ENCODE measurements at places on chromosomes 6 and 20. TPM values are rescaled to one million over a fixed set of nuclear protein-coding genes. Genes with fewer than 3 reads are reported as not detected.
A peak's percentile ranks its signal among the peaks of the same experiment; 100 is the strongest.

DNA sequence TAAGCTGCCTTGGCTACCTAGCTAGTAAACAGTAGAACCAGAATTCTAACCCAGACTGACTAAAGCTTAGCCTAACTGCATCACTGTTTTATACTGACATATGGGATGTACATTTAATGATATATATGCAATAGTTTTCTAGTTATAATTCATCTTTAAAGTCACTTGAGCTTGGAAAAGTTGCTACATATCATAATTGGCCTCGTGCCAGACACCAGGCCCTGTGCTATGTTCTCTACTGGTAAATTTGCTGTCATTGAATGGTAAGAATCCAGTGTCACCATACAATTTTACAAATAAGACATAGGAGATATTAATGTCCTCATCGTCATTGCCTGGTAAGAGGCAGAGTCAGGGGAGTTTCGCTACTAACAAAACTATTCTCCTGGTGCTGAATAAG lies 396.8 kb downstream of the CDKAL1 start:
- no peak overlapping the region for H3K4me3 ChIP-seq
- H3K27ac ChIP-seq: no peak overlapping the region
- peaks cover 13% of the 10 kb centered on the region for H3K4me1 ChIP-seq
- no peaks in the 10 kb centered on the region for H3K27me3 ChIP-seq
- no peak for DNase-seq

- no peak overlapping the region for H3K27ac ChIP-seq
- no peaks in the 10 kb centered on the region for H3K4me1 ChIP-seq
- DNase-seq: no peak
- H3K4me3 ChIP-seq: no peak overlapping the region
These were observed 4.3 kb downstream of the MYT1 start for GRCh38 chr20:64168381-64169090.

DNA sequence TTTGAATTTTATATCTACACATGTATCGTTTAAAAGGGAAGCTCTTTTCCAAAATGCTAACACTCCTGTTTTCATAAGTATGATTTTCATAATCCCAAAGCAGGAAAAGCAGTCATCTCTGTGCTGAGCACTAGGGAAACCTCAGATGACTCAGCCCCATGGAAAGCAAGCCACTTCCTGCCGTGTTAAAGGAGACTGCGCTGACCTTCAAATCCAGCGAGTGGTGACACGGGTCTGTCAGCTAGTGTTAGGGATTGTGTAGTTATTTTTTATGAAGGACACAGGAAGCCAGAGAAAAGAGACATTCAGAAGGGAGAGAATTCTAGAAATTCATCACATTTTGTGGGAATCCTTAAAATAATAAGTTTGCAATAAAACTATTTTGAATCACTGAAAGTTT lies 57.0 kb upstream of the CD93 start:
- H3K4me3 ChIP-seq: no peak overlapping the region
- H3K4me1 ChIP-seq: peaks cover 3% of the 10 kb centered on the region
- no peak overlapping the region for H3K27ac ChIP-seq
- no peaks in the 10 kb centered on the region for H3K36me3 ChIP-seq
- no peaks in the 10 kb centered on the region for H3K27me3 ChIP-seq
- DNase-seq: peak; percentile 23

DNA sequence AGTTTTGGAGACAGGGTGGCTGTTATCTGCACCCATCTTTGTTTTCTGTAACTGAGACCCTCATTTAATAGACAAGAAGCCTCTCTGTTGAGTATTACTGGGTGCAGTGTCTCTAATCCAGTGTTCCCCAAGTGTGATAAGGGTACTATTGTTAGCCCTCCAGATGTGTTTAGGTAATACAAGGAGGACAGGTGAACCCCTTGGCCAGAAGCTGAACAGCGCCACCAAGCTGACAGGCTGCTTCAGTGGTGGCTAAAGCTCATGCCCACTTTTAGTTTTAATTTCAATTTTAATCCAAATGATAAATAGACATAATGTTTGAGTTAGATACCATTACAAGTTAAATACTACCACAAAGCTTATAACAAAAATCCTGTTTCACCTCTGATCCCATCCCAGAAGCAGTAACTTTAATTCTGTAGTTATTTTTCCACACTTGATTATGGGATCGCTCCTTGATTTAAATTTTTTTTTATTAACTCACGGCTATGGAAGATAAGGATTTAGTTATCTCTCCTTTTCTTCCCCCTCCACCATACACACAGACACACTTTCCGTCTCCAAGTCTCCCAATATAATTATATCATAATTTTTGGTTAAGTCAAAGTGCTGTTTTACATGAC lies 8.4 kb upstream of the STK35 start:
- no peaks in the 10 kb centered on the region for H3K4me1 ChIP-seq
- peak; percentile 67 for DNase-seq
- no peaks in the 10 kb centered on the region for H3K27me3 ChIP-seq

GRCh38 chr20:58553841-58554240 lies 38.6 kb upstream of the APCDD1L start:
- no peaks in the 10 kb centered on the region for H3K27me3 ChIP-seq
- no peaks in the 10 kb centered on the region for H3K4me1 ChIP-seq
- H3K27ac ChIP-seq: no peak overlapping the region
- H3K36me3 ChIP-seq: no peaks in the 10 kb centered on the region
- H3K4me3 ChIP-seq: no peak overlapping the region

DNA sequence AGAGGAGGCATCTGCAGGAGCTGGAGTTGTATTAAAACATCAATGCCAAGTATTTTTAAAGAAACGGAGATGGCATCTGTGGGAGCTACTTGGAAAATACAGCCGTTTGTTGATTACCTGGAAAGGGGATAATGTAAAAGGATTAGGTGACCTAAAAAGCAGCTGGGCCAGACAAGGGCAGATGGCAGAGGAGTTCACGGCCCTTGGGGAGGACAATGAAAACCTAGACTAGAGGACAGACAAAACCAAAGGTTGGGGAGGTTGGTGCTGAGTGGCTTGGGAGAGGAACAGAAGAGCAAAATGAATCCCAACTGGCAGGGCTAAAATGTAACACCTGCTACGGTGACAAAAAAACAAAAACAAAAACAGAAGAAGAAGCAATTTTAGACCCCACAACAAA lies 260.5 kb upstream of the JARID2 start:
- DNase-seq: no peak
- H3K4me3 ChIP-seq: no peak overlapping the region
- no peaks in the 10 kb centered on the region for H3K4me1 ChIP-seq
- no peaks in the 10 kb centered on the region for H3K36me3 ChIP-seq
- no peaks in the 10 kb centered on the region for H3K27me3 ChIP-seq

DNA sequence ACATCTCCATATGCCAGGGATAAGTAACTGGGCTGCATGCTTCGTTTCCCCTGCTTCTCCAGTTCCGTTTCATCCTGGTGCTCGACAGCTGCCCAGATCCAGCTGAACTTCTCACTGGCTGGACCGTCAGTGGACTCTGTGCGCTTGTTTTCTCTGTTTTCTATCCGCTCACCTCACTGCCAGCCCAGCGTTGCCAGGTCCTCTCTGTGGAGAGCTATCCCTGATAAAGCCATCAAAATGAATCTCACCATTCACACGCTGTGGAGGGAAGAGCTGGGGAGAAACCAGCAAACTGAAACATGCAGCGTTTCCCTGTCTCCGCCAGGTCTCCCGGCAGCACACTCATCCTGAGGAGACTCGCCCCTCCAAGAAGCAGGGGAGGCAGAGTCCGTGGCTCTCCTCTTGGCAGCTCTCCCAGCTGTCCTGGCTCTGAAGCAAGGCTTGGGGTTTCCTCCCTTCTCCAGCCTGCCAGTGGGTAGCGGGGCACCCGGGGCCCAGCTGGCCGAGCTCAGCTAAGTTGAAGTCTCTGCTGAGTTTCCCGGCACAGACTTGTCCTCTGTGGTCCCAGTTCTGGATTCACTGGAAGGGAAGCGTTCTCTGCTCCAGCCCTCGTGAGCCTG lies 160.9 kb downstream of the DTNBP1 start:
- no peak overlapping the region for H3K4me3 ChIP-seq
- no peaks in the 10 kb centered on the region for H3K36me3 ChIP-seq
- no peak for DNase-seq
- H3K27me3 ChIP-seq: no peaks in the 10 kb centered on the region

GRCh38 chr6:35296931-35297600 lies 552 bp upstream of the DEF6 start:
- peaks cover 5% of the 10 kb centered on the region for H3K4me1 ChIP-seq
- H3K27me3 ChIP-seq: no peaks in the 10 kb centered on the region
- DNase-seq: no peak
- no peak overlapping the region for H3K4me3 ChIP-seq
- no peaks in the 10 kb centered on the region for H3K36me3 ChIP-seq

DNA sequence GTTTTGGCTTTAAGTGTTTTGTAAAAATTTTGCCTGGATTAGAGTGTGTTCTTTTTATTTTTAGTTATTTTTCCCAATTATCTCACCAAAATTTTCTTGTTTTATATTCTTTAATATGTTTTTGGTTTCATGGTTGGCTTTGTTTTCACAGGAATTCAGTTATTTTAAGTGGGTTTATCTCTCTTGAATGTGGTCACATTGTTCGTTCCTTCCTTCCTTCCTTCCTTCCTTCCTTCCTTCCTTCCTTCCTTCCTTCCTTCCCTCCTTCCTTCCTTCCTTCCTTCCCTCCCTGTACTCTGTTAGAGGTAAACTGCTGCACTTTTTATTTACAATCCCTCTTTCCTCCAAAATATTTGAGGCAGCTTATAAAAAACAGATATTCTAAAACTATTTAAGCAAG lies 672.9 kb upstream of the CITED2 start:
- H3K36me3 ChIP-seq: no peaks in the 10 kb centered on the region
- no peak overlapping the region for H3K4me3 ChIP-seq
- no peaks in the 10 kb centered on the region for H3K27me3 ChIP-seq
- no peak overlapping the region for H3K27ac ChIP-seq

Gene LY6G6C
- total RNA-seq: 0.88 TPM

Gene PFDN6
- total RNA-seq: 81.8 TPM

Gene MACROD2
- total RNA-seq: 7.6 TPM

Gene EFCAB8
- total RNA-seq: 2.0 TPM

Gene FOXQ1
- 191 TPM for total RNA-seq

Gene KCNB1
- not detected for total RNA-seq

Gene CALHM6
- total RNA-seq: not detected

Gene ARFGEF3
- total RNA-seq: 5.6 TPM
